ENCODE measurements at places on chromosomes 2 and 18.

DNA sequence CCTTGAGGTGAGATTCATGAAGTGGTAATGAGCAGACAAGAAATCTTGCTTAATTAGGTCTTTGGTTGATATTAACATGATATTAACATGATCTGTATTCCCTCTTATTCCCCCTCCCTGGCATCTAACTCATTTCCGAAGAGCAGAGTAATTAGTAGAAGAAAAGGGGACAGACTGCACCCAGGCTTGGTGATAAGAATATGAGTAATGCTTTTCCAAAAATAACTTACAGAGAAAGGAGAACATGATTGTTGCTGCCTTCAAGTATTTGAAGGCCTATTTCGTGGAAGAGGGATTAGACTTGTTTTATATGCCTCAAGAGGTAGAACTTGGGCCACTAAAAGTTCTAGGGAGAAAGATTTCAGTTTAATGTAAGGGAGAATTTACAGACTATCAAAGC is 130.6 kb upstream of the ATP5MC3 start:
- no peak for DNase-seq

GRCh38 chr18:62663731-62664336 is 51.5 kb upstream of the PHLPP1 start:
- DNase-seq: no peak

DNA sequence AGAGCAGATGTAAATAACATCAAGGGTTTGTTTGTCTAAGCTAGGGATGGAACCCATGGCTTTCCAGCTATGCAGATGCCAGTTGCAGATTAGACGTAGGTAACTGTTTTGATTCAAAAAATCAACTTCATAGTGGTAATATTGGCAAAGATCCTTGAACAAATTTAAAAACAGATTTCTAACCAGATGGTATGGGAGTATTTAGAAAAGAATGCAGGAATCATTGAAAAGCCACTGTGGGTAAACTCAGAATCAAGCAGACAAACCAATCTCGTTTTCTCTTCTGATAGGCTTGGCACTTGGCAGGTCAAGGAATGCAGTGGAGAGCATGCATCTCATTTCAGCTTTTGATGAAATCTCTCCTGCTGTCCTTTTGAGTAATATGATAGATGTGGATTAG is 377.5 kb downstream of the CLIP4 start:
- no peak for DNase-seq

- no peak for DNase-seq
Measured at GRCh38 chr2:43515807-43516497, 79.9 kb downstream of the THADA start.

- no peak for DNase-seq
Measured at GRCh38 chr2:236781933-236782816, 212.6 kb downstream of the ACKR3 start.

- DNase-seq: no peak
Measured at GRCh38 chr18:37717098-37717497, 151.5 kb upstream of the CELF4 start.

GRCh38 chr2:220096406-220096805 is 469.0 kb downstream of the SLC4A3 start:
- DNase-seq: no peak

DNA sequence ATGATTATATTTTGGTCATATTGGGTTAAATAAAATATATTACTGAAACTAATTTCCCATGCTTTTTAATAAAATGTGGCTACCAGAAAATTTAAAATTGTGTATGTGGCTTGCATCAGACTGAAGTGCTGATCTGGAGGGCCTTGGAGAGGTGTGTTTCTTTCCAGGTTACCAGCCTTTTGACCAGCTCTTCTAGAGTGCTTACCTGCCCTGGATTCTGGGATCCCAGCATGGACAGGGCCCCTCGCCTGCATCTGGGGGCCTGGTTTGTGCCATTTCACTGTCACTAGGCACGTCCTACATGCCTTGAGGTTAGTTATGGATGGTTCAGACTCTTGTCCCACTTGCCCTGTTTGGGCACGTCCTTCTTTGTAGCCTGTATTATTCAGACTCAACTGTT is 10.5 kb downstream of the RNF144A start:
- DNase-seq: no peak

- DNase-seq: no peak
Measured at GRCh38 chr2:18860179-18860578, 270.8 kb upstream of the NT5C1B start.

DNA sequence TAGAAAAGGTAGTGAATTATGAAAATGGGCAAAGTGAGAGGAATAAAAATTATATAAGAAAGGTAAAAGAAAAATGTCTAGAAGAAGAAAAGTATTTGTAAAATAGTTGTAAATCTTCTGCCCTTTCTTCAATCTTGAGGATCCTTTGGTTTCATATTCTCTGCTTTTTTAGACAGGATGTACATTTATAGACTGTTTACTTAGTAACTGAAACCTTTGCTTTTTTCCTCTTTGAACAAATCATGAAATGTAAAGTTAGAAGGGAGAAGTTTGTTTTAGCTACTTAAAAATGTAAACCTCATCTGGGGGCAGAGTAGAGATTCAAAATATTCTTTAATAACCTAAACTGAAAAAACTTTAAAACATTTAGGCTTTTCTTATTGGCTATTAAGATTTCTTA is 150.4 kb upstream of the ITGA4 start:
- no peak for DNase-seq

- no peak for DNase-seq
Measured at GRCh38 chr18:51617167-51617566, 419.7 kb upstream of the MEX3C start.

- peak; percentile 79 for DNase-seq
Measured at GRCh38 chr2:142286618-142287017, 155.8 kb upstream of the LRP1B start.

- DNase-seq: no peak
Measured at GRCh38 chr18:56568986-56569385, 69.4 kb downstream of the TXNL1 start.

- no peak for DNase-seq
Measured at GRCh38 chr2:84865181-84865783, 15.6 kb downstream of the TRABD2A start.

GRCh38 chr2:145832681-145833080 is 1312.8 kb upstream of the ZEB2 start:
- DNase-seq: no peak

GRCh38 chr2:128323555-128323931 is 4.9 kb upstream of the HS6ST1 start:
- DNase-seq: peak; percentile 3

DNA sequence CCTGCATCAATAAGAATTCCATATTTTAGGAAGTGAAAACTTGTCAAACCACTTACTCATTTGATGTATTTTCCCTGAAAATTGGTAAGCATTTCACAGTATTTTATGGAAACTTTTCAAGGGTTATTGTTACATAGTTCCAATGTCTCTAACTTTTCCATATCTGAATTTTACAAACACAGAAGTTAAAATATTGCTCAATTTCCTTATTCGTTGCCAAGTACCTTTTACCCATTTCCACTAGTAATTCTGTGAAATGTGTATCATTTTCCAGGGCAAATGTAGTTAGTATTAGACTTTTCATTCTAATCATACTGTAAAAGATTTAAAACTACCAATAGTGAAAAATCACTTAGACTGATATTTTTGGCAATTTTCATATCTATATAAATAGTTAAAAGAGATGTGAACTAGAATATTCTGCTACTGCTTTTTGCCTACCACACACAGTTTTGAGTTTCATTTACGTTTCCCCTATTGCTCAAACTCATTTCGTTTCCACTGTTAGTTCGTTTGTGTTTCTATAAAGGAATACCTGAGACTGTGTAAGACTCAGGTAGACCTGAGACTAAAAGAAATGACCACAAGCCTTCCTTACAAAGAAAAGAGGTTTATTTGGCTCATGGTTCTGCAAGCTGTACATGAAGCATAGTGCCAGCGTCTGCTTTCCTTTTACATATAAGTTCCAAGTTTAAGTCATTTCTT is 86.3 kb downstream of the PMS1 start:
- DNase-seq: no peak

- peak; percentile 84 for DNase-seq
Measured at GRCh38 chr2:74548900-74549826, 4.6 kb downstream of the LOXL3 start.

DNA sequence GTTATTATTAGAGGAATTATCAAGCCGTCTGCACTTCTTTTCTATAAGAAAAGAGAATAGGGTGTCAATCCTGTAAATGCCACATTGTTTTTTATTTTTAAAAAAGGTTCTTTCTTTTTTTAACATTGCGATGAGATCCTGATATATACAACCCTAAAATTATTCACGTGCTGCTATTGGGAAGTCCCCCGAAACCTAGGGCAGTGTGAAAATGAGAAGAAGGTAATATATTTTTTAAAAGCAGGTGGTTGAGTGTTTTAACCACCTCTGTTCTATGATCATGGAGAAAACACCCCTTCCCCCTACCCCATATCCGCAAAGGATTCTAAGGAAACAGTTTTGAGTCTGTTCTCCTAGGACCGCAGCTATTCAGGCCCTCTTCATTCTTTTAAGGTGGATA is 94.5 kb upstream of the KLHL14 start:
- no peak for DNase-seq

DNA sequence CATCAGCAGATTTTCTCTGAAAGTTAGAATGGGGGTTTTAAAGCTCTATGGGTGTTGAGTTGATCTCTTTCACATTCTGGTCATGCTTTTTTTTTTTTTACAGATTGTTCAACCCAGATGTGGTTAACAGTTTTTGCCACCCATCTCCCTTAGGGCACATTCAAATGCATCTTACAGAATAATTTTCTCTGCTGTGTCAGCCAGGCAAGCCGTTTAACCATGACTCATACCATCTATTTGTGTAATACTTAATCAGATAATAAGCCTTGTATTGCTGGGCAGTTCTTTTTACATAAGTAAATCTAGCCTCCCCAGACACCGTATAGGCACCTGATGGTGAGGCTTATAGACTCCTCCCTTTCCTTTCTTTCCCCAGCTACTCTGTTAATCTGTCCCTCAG is 62.0 kb downstream of the TGIF1 start:
- DNase-seq: no peak

GRCh38 chr2:233047667-233048066 is 12.5 kb upstream of the INPP5D start:
- DNase-seq: no peak

DNA sequence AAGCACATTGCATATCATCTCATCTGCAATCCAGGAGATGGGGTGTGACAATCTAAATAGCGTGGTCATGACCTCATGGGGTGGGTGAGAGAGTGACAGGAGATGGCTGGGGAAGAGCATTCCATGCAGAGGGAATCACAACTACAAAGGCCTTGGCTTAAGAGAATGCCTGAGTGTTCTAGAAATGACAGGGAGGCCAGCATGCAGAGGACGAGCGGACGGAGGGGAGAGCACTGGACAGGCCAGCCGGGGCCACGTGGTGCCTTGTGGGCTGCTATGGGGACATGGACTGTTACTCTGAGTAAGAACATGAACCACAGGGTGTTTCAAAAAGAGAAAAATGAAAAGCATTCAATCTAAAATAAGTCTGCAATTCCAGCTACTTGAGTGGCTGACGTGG is 117.9 kb upstream of the ODC1 start:
- no peak for DNase-seq

DNA sequence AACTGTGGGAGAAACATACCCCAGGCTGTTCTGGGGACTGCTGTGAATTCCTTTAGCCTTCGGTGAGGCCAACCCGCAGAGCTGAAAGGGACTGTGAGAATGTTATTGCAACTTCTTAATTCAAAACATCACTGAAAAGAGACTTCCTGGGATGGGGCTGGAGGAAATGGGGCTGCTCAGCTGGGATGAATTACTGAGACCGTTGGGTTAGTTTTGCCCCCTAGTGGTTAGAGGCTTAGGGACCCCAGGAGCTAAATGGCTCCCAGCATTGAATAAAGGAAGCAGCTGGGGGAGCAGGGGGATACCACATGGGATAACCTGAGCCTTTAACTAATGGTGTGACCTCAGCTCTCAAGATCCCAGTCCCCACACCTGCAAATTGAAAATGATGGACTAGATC is 941.1 kb upstream of the FANCL start:
- DNase-seq: peak; percentile 67

DNA sequence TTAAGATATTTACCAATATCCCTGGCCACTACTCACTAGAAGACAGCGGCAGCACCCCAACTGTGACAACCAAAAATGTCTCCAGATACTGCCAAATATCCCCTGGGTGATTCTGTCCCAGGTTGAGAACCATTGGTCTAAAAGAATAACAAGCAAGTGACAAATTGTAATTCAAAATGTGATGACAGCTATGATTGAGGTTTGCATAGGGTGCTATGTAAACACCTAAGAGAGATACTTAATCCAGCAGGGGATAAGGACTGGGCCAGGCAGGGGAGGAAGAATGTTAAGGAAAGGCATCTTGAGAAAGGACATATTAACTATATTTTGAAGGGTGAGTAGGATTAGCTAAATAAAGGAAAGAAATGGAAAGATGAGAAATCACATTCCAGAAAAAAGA is 38.0 kb upstream of the ENOSF1 start:
- DNase-seq: no peak

DNA sequence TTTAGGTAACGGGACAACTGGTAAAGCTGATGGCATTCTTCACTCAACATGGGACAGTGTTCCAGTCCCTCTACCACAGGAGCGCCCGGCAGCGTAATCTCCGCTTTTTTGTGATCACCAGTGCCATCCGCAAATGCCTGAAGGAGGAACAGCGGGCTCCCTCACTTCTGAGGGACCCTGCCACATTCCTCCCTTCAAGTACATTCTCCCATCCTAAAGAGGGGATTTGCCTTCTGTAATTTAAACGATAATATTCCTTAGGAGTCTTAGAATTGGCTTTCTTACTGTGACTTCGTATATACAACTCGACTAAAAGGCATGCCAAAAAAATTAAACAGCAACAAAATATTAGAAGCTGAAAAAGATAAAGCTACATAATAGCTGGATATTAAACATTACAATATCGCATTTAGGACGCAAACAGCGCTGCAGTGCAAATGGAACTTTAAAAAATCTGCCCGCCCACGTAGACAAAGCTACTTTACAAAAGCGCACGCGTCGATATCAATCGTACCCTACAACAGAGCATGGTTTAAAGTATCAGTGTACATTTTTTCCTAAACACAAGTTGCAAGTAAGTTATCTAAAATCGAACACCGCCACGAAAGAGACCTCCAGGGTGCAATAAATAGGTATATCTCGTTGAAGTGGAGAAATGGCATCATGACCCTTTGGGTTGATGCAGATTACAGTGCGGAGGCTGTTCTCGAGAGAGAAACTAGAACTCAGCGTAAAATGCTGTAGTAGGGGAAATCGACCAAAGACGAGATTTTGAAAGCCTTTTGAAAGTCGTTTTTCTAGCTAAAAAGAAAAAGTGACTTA is 2.3 kb upstream of the VSNL1 start:
- peak; percentile 14 for DNase-seq

Data from iPS-NIHi11 (cell line).